Renal cortex interstitium (tissue), 15 donors: ENCODE measurements at places on chromosomes 4 and X.

- DNase-seq, result no peak
These were observed 7.6 kb upstream of the HTRA3 start for GRCh38 chr4:8261851-8262535.

DNA sequence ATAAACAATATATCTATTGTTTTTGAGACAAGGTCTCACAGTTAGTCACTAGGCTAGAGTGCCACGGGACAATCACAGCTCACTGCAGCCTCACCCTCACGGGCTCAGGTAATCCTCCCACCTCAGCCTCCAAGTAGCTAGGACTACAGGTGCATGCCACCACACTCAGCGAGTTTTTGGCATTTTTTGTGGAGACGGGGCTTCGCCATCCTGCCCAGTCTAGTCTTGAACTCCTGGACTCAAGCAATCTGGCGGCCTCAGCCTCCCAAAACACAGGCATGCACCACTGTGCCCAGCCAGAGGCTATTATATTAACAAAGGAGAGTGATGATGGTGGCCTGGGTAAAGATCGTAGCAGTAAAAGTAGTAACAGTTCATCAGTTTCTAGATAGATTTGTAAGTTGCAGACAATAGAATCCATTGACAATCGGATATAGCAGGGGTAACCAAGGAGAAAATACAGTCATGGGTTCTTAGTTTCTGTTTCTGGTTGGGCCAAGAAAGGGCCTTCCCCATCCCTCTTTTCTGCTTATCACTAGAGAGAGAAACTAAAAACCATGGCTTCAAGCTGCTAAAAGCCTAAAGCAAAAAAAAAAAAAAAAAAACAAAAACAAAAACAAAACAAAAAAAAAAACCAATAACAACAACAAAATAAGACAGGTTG lies 60.6 kb downstream of the ANXA10 start:
- no peak for DNase-seq

- no peak for DNase-seq
These were observed 23.4 kb upstream of the ACSL1 start for GRCh38 chr4:184849185-184849584.

DNA sequence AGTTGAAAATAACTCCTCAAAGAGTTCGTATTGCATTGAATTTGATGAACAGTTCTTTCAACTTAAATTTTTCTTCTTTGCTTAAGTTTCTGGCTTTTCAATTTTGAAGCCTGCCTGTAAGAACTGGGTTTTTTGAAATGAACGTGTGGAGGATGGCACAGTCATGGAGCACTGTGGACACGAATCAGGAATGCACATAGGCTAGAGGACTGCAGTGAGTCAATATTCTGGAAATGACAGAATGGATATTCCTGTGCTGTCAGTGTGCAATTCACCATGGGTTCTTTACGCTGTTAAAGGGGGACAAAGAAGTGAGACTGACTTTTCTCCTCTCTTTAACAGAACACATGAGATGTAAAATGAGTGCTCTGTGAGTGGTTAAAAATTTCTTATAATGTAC lies 368.0 kb upstream of the AGA start:
- no peak for DNase-seq

DNA sequence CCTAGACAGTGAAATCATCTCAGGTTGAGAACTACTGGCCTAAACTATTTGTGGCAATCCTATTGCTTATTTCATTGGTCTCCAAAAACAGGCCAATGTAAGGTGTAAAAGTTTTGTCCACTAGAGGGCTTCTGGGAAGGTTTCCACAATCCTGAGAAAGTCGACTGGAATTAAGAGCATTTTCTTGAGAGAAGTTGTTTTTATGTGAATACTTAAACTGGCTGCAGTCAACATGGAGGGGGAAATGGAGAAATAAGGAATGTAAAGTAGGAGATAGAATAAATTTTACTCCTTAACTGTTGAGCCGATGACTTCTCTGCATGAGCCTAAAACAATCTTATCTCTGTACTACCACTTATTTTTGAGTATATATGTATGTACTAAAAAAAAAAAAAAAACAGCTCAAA lies 11.0 kb upstream of the EIF4E start:
- peak; percentile 47 for DNase-seq

DNA sequence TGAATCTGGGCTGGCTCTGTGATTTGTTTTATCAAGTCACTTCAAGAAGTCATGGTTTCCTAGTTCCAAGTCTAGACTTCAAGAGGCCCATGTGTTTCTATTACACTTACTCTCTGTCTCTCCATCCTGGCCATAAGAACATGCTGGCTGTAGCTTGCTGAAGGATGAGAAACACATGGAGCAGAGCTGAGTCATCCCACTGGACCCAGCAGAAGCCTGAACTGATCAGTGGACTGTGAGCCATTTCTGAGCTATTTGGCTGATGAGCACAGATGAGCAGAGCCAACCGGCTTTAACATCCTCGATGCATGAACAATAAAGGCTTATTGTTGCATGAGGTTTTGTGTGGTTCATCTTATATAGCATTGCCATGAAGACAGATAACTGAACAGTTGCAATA lies 290.6 kb upstream of the BOD1L1 start:
- no peak for DNase-seq

- no peak for DNase-seq
These were observed 1039.2 kb upstream of the PABPC4L start for GRCh38 chr4:135240796-135241195.

- no peak for DNase-seq
These were observed 89.5 kb upstream of the LCORL start for GRCh38 chr4:18111081-18111480.

DNA sequence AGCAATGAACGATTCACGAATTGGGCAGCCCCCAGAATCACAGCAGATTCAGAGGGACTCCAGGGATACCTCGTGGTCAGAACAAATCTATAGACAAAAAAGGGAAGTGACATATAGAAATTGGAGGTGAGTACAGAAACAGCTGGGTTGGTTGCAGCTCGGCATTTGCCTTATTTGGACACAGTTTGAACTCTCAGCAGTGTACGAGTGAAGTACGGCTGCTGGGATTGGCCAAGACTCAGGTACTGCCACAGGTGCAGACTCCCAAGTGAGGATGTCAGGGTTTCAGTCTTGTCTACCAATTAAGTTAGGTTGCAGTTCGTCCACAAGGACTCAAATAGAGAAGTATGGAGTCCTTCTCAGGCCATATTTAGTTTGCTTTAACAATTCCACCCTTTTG lies 28.2 kb downstream of the HTT-AS start:
- DNase-seq, result no peak

DNA sequence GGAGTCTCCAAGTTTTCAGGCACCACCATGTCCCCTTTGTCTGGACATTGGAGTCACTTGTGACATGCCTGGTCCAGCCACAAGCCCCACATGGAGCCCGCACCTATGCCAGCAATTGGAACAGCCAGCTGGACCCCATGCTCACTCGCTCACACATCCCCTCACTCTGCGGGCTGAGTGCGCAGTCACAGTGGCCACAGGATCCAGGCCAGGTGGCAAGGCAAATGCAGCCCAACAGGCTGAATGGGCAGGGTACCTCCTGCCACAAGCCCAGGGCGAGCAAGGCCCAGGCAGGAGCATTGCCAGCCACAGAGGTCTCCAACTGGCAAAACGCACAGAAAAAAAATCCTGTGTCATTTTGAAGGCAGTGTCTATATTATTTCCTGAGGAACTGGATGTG lies 82.0 kb downstream of the ANXA10 start:
- no peak for DNase-seq

DNA sequence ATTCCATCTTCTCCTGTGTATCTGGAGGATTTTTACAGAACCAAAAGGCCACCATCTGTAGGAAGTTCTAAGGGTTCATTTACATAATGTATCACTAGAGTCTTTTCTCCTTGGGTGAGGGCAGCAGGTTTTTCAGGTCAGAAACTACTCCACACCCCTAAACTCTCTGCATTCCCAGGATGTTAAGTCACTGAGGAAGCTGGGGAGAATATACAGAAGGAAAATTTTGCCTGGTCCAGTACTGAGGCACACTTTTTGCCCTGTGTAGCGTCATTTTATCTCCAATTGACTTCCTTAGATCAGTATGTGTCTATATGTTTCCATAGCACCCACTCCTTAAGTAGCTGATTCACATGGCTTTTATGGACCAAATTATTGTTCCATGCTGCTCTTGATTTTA lies 17.0 kb downstream of the XKRX start:
- DNase-seq, result no peak

DNA sequence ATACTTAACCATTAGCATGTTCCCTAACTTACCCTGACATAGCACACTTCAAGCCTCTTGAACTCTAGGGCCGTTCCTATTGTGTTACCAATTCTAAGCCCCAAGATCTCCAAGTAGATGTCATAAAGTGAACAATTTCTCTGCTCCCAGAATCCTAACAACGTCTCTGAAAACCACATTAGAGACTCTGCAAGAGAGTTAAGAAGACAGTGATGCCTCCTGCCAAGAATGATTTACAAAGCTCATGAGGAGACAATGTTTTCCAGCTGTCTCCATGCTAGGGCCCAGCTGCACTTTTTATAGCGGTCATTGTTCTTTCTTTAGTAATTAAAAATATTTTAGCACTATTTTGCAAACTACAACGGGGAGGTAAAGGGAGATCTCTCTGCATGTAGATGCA lies 358.4 kb downstream of the PPP3CA start:
- DNase-seq, result no peak

DNA sequence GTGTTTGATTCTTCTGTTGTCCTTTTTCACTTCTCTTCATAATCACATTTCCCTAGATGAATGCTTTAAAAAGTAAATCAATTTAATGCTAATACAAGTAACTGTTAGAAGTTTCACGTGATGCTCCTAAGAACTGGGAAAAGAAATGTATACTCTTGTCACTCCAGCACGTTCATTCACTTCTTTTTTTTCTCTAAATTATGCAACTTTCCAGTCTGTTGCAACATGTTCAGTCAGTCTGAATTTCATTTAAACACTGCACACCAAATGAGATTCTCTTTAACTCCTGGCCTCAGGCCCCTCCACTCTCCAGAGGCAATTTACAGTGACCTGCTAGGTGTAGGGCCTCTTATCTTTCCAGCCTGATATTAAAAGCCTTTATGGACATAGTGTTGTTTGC lies 321.9 kb downstream of the HS3ST1 start:
- DNase-seq, result no peak

DNA sequence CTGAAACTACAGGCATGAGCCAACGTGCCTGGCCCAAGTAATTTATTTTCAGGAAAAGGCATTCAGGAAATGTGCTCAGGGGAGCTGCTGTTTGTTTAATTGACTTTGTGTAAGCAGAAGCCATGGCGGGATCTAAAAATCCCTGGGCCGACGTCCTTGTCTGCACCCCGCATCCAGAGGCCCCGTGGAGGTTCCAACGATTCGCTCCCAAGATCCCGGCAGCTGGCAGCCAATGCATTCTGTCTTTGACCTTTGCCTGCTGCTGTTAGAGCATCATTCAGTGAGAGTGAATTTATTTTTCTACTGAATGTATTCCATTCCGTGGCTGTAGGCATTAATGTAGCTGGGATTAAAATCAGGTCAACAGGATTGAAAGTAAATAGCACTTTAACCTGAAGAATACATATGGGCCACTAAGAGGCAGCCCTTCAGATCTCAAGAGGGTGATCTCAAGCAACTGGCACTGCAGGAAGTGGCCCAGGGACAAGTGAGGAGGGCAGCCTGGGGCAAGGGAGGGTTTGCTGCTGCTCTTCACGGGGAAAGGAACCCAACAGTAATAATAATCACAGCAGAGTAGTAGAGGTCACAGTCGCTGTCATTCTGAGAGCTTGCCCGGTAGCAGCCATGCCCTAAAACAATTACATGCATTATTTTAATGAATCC lies 75.2 kb downstream of the PSAPL1 start:
- no peak for DNase-seq

- DNase-seq, result no peak
These were observed 6.4 kb downstream of the HSPA4L start for GRCh38 chr4:127788517-127788916.

- DNase-seq, result no peak
These were observed 56.9 kb upstream of the TADA2B start for GRCh38 chr4:6986072-6986780.

DNA sequence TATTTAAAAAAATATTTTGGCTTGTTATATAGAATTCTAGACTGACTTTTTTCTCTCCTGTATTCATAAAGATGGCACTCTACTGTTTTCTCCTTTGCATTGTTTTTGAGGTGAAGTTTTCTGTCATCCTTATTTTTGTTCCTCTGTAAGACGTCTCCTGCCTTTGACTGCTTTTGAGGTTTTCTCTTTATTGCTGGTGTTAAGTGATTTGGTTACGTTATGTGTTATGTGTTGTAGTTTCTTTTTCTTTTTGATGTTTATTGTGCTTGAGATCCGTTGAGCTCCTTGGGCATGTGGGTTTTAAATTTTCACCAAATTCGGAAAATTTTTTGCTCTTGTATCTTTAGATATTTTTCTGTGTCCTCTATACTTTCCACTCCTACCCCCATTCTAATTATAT lies 50.0 kb downstream of the KDM6A start:
- DNase-seq, result no peak

GRCh38 chr4:25903900-25904747 lies 9.9 kb upstream of the SMIM20 start:
- no peak for DNase-seq
